Stimulated activated CD8-positive, alpha-beta memory T cell treated with anti-CD3 and anti-CD28 coated beads, Interleukin-4, amount 100 ng/mL, for 4 hours (primary cell): ENCODE measurements at places on chromosomes 3 and 15.

GRCh38 chr15:74957476-74958035, 984 bp upstream of the RPP25 start:
- no peak for DNase-seq

DNA sequence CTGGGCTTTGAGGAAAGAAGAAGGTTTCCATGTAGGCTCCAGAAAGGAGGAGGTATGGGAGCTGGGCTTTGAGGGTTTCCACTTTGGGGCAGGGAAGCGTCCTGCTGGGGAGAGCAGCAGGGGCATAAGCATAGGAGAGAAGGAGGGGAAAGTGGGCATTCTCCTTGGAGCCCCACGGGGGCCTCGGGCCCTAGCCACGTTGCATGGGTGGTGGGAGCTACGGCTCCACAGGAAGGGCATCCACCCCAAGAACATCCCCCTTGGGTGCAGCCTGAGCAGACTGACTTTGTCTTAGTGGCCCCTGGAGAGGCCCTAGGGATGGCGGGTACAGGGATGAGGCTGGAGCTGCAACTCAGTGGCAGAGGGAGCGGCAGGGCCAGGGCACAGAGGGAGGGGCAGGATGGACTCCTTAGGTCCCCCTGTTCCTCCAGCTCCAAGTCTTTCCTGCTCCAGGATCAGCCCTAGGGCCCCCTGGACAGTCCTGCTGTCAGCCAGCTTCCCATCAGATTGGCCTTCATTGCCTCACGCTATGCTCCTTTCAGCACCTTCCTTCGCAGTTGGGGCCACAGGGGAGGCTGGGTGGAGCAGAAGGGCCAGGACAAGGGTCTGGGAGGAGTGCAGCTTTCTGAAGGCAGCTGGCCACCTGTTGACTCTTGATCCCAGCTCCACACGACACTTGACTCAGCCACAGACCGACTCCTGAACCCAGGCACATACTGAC, 22.9 kb downstream of the PRR20G start:
- DNase-seq: no peak

- no peak for DNase-seq
These were observed 245.1 kb upstream of the NAALADL2 start for GRCh38 chr3:174614036-174614435.

DNA sequence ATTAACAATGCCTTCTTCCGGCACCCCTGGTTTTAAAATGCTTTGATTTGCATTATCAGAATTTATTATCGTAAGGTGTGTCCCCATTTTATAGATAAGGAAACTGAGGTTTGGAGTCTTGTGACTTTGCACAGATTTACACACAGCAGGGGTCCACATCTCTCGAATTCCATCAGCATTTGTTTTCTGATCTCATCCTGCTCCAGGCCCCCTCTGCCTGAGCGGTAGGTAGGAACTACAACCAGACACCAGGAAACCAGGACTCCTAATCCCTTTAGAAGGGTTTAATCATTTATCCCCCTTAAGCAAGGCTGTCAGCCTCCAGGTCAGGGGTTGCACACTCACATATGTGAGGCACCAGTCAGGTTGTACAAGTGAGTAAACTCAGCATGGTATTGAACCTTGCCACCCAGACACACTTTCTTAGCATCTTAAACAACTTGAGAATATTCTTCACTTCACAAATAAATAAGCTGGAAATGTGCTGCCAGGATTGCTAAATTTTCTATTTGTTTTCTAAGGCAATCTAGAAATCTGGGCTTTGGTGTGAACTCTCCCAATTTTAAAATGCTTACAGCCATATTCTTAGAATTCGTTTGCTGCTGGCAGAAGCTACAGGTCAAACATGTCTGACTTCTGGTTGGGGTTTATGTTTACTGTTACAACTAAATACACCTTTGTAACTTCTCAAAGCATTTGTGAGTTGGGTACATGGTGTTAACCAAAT, 31.7 kb upstream of the CMTM7 start:
- DNase-seq: no peak

- DNase-seq: no peak
These were observed 188.0 kb upstream of the TGFBR2 start for GRCh38 chr3:30418443-30418842.

GRCh38 chr3:77524463-77524862, 484.6 kb downstream of the ROBO2 start:
- DNase-seq: no peak

DNA sequence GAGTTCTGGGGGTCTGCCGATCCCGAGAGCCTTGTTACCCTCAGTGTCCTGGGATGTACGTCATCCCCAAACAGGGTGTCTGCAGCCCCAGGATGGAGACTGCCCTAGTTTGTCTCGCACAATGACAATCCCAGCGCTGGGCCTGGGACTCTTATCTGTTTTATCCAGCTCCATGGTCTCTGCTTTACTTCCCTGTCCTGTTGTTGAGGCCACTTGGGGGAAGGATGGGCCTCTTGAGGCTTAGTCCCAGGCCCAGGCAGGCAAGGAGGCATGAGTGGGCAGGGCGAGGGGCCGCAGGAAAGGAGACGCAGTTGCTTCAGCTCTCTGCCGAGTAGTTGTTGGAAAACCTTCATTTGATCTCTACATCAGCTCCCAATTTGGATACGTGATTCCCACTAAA, 17.4 kb downstream of the SMAD6 start:
- no peak for DNase-seq

DNA sequence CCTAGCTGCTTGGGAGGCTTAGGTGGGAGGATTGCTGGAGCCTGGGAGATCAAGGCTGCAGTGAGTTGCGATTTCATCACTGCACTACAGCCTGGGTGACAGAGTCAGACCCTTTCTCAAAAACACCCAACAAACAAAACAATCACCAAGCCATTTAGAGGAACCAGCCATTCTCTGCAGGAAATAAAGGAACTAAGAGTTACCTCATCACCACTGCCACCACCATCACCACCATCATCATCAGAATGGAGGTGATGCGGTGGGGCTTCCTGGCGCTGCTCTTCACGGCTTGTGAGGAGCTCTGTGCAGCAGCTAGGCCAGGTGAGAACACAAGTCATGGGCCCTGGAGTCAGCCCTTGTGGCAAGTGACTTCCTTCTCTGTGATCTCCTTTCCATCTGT, 37.7 kb upstream of the KLHL25 start:
- no peak for DNase-seq

DNA sequence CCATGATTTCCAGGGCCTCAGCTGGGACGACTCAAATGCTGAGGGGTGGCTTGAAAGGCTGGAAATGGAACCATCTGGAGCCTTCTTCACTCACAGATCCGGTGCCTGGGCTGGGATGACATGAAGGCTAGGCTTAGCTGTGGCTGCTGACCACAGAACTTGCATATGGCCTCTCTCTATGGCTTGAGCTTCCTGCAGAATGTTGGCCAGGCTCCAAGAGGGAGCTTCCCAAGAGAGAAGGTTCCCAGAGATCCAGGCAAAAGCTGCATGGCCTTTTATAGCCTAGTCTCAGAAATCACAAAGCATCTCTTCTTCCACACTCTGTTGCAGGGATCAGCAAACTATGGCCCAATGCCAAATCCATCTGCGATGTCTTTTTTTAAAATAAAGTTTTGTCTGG, 44.8 kb downstream of the GATM start:
- DNase-seq: no peak
